Aorta (tissue), 5 donors: ENCODE measurements at places on chromosomes 1 and 21. TPM values are rescaled to one million over a fixed set of nuclear protein-coding genes. Genes with fewer than 3 reads are reported as not detected.

The OR6K3 gene
- not detected for polyA plus RNA-seq

DNA sequence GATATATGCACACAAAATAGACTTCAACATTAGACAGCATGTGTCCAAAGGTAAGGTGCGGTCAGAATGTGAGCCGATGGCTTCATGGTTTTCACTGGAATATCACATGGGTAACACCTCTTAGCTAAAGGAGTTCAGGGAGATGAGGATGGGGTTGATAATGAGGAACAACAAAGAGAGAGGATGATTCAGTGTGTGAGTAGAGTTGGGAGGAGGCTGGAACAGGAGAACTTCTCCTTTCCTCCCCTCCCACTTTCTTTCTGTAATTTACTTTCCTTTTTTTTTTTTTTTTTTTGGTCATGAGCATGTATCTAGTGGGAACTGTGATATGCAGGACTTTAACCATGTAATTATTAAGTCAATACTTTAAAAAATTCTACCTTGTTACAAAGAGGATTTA is 99.4 kb downstream of the FASLG start:
- no peak for DNase-seq

The TRNP1 gene
- 30.8 TPM for polyA plus RNA-seq

The LAMB3 gene
- 5.4 TPM for polyA plus RNA-seq

DNA sequence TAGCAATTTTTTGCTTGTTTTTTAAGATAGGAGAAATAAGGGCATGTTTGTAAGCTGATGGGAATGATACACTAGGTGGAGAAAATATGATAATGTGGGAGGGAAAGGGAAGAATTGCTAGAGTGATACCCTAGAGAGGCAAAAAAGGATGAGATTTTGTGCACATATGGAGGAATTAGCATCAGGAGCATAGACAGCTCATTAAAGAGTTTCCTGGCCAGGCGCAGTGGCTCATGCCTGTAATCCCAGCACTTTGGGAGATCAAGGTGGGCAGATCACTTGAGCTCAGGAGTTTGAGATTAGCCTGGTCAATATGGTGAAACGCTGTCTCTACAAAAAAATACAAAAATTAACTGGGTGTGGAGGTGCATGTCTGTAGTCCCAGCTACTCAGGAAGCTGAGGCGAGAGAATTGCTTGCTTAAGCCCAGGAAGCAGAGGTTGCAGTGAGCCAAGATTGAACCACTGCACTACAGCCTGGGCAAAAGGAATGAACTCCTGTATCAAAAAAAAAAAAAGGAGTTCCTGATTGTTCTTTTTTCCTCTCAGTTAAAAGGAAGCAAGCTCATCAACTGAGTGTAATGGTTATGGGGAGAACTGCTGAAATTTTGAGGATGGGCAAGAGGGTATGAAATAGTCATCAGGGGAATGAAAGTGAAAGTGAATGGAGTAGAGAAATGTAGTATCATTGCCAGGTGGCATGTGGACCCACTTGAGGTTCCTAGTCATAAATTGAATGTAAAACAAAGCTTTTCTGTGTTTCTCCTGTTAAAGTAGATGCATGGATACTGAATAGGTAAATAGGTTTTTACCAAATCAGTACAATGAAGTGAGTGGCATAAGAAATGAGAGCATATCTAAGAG is 35.5 kb downstream of the SH3GLB1 start:
- DNase-seq = no peak
